ENCODE measurements at places on chromosomes 4 and X.

DNA sequence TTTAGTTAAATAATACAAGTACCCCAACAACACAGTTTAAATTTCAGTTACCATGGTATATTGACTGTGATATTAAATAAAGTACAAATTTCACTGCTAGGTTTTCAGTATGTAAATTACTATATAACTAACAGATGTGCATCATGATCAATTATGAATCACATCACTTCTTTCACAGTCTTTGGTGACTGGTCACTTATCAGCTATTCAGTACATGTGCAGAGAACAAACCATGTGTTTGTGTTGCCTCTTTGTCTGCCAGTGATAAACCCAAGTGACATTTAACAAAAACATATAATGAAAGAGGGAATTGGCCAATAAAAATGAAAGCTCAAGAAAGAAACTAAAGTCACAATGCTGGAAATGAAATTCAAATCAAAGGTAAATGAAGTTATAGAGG, 249.3 kb downstream of the CHIC1 start:
- no peak for DNase-seq

- no peak for DNase-seq
Observed at GRCh38 chr4:36773467-36773866, 471.1 kb upstream of the NWD2 start.

GRCh38 chrX:19003756-19004155, 19.8 kb upstream of the PHKA2 start:
- no peak for DNase-seq

- DNase-seq = no peak
Observed at GRCh38 chr4:8387194-8387593, 53.3 kb downstream of the ACOX3 start.

DNA sequence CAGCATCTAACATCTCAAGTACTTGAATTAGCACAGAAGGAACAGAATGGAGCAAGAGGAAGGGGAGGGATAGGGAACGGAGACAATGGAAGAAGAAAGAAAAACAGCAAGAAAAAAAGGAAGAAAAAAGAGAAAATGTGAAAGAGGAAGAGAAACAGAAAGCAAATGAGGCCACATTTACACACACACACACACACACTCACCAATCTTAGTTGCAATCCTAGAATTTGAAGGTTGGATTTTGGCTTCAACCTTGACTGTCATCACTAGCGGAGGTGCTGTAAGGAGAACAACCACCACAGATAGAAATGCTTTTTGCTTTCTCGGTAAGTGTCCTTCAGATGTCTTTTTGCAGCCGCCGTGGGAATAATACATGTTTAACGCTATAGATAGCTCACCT, 327.1 kb upstream of the NWD2 start:
- no peak for DNase-seq

DNA sequence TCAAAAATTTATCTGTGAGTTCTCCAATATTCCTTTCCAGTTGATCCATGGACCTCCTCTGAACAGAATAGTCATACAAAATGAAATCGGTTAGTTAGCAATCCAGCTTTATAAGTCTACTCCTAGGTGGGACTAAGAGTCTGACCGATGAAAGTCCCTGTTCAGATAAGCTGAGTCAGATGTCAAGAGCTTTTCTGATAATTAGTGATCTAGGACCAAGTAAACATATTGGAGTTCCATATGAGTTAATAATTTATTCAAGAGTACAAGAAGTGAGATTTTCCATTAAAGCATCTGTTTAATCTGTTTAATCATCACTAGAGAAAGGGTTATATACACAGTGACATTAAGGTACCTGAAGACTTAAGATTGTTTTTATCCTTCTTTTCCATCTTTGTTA, 74.7 kb downstream of the UGT8 start:
- DNase-seq = no peak

- DNase-seq = peak; percentile 32
Observed at GRCh38 chr4:102627831-102628523, 126.8 kb downstream of the NFKB1 start.

DNA sequence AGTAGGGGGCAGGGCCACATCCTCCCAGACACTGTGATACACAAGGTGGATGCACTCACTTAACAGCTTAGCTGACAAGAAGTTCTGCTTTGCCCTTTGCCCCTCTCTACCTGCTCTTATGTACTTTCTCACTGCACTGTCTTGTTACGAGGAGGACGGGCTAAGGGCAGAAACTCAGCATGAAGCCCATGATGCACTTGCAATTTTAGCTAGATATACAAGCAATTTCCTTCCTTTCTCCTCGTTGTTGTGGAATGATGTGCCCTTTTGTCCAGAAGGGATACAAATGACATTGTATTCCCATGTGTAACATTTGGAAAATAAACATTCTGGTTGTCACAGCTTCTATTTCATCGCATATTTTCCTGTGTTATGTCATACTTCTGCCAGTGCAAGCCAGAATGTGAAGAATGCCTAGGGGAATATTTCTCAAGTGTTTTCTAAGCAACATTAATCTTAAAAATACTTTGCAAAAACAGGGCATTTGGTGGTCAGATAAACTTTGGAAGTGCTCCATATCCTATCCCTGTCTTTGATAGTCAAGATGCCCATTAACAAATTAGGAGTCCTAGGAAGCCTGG, 47.2 kb downstream of the MAOA start:
- no peak for DNase-seq
